ENCODE measurements at places on chromosomes 1 and 21.

GRCh38 chr1:106998431-106999002 lies 58.0 kb upstream of the PRMT6 start:
- no peak for DNase-seq

DNA sequence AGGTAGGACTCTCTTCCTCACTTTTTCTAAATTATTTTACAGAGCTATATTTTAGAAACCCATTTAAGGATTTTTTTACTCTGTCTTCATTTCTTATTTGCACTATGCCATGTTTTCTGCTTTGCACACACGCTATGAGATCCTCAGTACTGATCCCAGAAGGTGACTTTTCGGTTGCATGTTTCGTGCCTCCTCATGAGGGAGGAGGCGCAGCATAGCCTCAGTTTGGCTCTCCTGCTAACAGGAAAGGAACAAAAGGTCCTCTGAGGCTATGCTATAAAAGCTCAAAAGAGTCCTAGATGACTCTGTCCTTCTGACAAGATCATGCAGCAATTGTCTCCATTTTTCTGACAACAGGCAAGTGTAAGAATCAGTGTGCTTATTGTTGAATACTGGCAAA lies 189.7 kb downstream of the GPR52 start:
- DNase-seq: no peak

GRCh38 chr21:26758083-26758880 lies 86.9 kb downstream of the ADAMTS1 start:
- no peak for DNase-seq

DNA sequence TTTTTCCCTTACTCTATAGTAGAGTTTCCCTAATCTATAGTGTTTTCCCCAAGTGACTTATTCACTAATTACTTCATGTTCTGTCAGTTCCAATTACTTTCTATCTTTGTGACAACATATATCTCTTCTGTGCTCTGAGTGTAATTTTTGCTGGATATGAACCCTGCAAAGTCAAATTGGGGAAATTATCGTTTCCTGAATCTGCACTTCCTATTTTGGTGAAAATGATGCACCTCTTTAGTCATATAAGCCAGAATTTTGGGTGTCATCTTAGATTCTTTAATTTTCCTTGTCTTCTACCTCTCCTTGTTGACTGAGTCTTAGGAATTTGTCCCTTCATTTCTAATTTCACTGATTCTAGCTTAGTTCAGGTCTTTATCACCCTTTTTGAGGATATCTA lies 33.4 kb upstream of the PRKACB start:
- DNase-seq: no peak

GRCh38 chr1:9005395-9005708 lies 20.9 kb downstream of the SLC2A7 start:
- DNase-seq: no peak

- no peak for DNase-seq
These were observed 12.8 kb downstream of the PSRC1 start for GRCh38 chr1:109269981-109270622.

GRCh38 chr1:185535621-185536020 lies 198.6 kb upstream of the HMCN1 start:
- DNase-seq: no peak

DNA sequence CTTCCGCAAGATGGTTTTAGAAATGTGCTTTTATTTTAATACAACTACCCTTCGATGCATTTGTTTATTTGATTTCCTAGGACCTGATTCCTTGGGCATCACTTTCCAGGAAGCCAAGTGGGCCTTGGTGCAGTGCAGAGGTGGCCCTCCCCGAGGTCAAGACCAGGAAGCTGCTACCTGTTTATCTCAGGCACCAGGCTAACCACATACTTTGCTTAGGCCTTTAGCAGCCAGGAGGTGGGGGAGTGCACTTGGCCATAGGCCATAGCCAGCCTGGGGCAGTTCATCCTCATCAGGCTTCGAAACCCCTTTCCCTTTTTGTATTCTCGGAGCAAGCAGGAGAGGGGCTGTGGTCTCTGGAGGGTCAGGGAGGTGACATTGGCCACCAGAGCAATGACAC lies 45.4 kb downstream of the SMYD2 start:
- no peak for DNase-seq

DNA sequence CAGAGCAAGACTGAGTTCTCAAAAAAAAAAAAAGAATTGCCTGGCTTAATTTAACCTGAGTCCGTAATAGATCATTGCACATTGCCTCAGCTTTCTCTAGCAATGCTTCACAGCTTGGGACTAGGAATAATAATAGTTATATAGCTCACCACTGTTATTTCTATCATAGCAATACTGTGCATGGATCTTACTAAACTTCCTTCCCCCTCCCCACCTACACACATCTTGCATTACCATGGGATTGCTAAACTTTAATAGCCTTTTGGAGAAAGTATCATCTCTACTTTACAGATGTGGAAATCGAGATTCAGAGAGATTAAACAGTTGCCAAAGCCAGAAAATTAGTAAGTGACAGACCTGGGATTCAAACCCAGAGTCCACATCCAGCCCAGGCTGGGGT lies 99.4 kb downstream of the ATP5PO start:
- DNase-seq: no peak

- DNase-seq: no peak
These were observed 16.2 kb downstream of the EDN2 start for GRCh38 chr1:41468122-41468762.

DNA sequence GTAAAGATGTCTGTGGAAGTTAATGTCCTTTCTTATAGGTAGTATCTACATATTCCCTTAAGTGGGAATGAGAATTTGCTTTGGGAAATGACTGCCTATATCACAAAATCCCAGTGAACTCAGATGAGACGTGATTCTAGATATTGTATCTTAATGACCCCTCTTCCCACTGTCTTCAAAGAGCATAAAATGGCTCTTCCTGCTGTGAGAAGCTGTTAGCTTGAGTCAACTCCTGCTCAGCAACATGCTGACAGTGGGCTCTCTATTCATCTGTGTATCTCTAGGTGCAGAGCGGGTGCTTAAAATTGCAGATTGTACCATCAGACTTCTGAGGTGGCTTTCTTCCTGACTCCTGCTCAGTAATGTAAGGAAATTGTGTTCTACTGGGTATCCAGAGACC lies 100.6 kb downstream of the SPAG17 start:
- DNase-seq: no peak

GRCh38 chr21:37557261-37557950 lies 190.8 kb downstream of the DYRK1A start:
- no peak for DNase-seq

GRCh38 chr1:45356186-45356585 lies 15.9 kb upstream of the MUTYH start:
- DNase-seq: no peak

GRCh38 chr1:52360595-52360968 lies 5.4 kb downstream of the CC2D1B start:
- no peak for DNase-seq

- DNase-seq: no peak
These were observed 1.2 kb downstream of the SMIM1 start for GRCh38 chr1:3773572-3774275.

DNA sequence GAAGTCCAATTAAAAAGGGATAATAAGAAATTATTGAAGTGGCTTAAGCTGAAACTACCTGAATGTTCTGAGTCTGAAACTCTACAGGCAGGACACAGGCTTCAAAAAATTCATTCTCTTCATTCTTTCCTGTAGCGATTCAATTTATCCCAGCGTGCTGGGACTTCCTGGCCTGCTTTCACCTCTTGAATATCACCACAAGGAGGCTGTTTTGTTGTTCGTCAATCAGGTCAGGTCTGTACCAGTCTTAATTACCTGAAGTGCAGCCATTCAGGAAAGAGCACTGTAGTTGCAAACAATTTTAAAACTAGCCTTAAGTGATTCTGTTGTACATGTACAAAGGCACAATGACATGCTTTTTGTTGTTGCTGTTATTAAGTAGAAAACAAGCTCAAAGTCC lies 38.4 kb downstream of the FYB2 start:
- DNase-seq: no peak

DNA sequence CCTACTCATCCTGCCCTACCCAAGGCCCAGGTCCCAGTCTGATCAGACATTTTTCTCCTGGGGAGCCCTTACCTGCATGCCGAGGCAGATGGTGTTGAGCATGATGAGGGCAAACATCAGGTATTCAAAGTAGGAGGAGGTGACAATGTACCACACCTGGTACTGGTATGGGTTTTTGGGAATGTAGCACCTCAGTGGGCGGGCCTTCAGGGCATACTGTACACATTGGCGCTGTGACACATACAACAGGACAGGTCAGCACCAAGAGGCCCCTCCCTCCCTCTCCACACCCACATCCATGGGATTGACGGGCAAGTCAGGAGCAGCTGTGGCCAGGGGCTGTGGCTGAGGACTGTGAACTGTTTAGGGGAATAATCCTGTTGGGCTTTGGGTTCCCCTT lies 37.1 kb upstream of the KIF21B start:
- no peak for DNase-seq

GRCh38 chr1:26372039-26372438 lies 511 bp downstream of the ZNF683 start:
- DNase-seq: no peak

- no peak for DNase-seq
These were observed 282.9 kb downstream of the PTGER3 start for GRCh38 chr1:70764747-70765146.

GRCh38 chr1:150237746-150238145 lies 1.8 kb upstream of the ANP32E start:
- no peak for DNase-seq

DNA sequence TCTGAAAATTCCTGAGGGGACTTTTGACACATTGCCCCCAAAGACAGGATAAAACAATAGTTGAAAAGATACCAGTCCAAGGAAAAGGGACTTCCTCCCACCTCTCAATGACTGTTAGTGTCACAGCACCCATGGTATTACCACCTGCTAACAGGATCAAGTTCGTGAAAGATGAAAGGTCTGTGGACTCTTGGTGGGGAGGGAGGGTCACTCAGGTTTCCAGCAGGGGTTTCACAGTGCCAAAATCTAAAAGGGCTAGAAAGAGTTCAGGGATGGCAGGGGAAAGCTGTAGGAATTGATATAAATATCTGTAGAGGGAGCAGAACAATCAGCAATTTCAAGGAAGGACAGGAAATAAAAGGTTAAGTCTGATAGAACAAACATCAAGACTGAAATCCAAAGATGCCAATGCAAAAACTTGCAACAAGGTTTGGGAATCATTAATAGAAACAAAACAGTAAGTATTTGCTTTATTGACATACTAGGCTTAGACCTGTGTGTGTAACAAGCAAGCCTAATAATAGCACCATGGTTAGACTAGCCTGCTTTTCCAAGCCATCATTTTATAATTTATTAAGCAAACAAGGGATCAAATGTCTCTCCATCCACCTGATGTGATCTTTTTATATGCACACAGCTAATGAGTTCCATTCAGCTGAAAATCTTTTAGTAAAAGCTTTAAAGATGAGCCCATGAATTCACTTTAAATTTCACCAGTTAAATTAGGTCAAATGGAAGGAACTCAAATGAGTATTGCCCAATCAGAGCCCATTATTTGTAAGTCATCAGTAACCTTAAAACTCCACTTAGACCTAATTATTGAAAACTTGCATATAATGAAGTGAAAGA lies 3.7 kb downstream of the MCL1 start:
- DNase-seq: no peak

DNA sequence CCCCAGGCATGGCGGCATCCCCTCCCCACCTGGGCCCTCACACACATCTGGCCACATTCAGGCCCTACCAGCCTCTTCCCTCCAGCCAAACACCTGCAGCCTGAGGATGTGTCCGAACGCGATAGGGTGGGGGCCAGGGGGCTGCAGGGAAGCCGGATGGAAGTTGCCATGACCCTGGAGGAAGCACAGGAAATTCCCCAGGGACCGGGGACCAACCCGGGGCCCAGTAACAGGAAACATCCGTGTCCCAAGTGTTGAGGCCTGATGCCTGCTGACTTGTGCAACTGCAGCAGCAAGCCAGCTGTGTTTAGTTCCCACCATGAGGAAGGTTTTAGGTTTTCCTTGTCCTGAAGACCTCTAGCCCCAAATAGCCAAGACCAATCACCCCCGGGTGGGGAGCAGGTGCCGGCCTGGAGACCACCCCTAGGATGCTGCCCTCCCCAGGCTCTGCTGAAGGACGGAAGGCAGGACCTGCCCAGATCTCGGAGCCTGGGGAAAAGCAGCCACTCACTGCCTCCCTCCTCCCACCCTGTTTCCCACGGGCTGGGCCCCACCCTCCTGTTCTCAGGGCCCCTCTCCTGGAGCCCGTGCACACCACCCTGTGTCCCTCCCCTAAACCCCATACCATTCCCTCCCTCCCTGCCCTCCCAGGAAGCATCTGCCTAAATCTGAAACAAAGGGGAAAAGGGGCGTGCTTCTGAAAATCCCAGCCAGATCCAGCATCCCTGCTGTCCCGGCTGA lies 29.8 kb downstream of the MEGF6 start:
- no peak for DNase-seq

GRCh38 chr1:193190096-193190744 lies 3.8 kb upstream of the B3GALT2 start:
- no peak for DNase-seq

DNA sequence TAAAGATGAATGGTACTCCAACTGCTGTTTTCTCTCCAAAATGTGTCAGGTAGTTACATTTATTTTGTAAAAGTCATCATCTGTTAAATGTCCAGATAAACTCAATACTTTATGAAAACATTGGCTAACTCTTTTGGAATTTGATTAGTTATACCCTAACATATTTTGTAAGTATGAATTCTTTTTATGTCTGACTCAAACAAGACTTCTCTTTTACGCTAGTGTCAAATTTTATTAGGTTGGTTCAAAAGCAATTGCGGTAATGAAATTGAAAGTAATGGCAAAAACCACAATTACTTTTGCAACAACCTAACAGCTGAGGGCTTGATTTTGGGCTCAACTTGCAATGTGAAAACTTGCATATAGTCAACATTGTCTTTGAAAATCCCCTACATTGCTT lies 41.0 kb upstream of the USP25 start:
- no peak for DNase-seq

DNA sequence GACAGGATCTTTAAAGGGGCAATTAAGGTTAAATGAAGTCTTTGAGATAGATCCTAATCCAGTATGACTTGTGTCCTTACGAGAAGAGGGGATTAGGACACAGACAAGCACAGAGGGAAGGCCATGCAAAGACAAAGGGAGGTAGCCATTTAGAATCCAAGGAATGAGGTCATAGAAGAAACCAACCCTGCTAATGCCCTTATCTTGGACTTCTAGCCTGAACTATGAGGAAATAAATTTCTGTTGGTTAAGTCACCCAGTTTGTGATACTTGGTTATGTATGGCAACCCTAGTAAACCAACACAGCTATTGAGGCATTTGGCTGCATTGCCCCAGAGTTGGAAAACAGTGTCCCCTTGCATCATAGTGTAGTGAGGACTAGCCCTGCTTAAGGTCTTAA lies 121.3 kb downstream of the MAST2 start:
- DNase-seq: no peak

DNA sequence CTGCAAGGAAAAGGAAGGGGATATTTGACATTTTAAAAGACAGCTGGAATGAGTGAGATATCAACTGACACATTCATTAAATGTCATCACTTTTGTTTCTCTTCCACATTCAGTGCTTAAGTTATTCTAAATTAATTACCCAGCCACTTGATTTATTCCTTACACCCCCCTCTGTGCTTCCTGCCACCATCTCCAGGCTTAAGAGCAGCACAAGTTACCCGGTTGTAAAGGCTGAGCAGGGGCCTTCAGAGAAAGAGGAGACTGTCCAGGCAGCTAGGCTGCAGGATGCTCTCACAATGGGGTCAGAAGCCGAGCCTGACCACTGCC lies 71.4 kb downstream of the SYT6 start:
- DNase-seq: no peak

- no peak for DNase-seq
These were observed 96.4 kb upstream of the FMN2 start for GRCh38 chr1:239995281-239995680.

- no peak for DNase-seq
These were observed 560 bp downstream of the PLEKHM2 start for GRCh38 chr1:15684468-15685291.

- DNase-seq: no peak
These were observed 80.1 kb downstream of the HMGB4 start for GRCh38 chr1:33943978-33944377.
